Nephron progenitor cell (in vitro differentiated cells): ENCODE measurements at places on chromosomes 4 and X.

DNA sequence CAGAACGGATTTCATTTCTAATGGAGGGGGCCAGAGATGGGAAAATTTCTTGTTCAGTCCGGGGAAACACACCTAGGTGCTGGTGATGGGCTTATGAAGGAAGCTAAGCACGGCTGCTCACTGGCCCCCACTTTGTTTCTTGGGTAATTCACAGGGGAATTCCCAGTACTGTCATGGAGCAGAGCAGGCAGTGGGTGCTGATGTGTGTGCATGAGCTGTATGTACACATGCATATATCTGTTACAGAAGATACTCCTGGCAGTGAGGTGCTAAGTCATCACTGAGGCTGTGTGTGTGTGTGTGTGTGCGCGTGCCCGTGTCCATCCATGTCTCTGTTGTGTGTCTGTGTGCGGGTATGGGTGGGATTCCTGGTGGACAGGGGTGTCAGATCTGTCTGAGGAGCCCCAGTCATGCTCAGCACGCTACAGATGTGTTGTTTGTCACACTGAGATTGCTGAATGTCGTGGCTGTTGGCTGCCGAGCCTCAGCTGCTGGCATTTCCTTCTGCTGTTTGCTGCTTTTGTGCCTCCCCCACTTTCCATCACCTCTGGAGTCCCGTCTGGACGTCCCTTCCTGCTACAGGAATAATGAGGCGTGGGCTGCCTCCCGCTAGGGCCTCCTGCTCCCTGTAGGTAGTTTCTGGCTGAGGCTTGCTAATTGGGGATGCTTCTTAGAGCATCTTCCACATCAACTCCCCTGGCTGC is 53.3 kb downstream of the JADE1 start:
- peak; percentile 7 for DNase-seq

GRCh38 chr4:10722957-10723356 is 38.4 kb upstream of the CLNK start:
- DNase-seq: no peak

DNA sequence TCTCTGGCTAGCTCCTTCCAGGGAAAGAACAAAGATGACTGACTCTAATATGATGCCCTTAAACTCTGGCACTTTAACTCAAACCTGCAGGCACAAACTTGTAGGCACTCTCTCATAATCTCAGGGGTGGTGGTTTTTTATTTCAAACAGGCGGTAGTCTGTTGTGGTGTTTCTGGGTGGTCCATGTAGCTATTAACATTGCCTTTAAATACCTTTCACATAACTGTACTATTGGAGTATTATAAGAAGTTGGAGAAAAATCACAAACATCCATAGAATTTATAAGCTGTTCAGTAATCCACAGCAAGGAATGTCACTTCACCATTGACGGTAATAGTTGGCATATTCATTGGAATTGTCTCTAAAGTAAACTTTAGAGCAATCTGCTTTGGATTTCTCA is 204.2 kb upstream of the PDE5A start:
- no peak for DNase-seq

- no peak for DNase-seq
Measured at GRCh38 chr4:12672303-12672702, 811.8 kb downstream of the RAB28 start.

- no peak for DNase-seq
Measured at GRCh38 chrX:1836683-1837082, 221.8 kb downstream of the ASMT start.

DNA sequence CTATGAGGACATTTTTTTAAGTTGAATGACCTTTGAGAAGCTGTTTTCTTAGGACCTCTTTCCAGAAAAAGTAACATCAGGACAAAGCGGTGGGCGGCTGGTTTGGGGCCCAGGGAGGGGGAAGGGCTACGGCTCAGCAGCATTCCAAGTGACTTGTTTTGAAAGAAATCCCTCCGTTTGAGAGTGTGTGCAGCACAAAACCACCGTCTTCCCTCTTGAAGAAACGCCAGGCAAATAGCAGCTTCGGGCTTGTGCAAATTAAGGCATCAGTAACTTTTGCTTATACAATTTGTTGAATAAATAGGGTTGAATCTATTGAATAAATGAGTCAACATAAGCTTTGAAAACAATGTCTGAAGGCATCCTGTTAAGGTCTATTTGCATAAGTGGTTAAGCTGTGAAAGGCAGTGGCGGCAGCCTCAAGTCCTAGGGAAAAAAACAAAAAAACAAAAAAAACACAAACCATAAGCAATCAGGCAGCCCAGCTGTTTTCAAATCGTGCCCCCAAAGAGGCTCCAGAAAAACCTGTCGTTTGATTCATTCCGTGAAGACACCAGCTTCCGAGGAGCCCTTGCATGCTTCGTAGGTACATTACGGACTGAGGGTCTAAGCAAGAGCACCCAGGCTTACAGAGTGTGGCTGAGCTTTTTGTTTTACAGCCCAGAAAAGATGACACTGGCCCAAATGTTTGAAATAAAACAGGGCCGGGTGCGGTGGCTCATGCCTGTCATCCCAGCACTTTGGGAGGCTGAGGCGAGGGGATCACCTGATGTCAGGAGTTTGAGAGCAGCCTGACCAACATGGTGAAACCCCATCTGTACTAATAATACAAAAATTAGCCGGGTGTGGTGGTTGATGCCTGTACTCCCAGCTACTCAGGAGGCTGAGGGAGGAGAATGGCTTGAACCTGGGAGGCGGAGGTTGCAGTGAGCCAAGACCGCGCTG is 103.7 kb downstream of the CRLF2 start:
- no peak for DNase-seq
